SHP77 (cell line): ENCODE measurements at places on chromosomes 11 and 22.

- no peak for DNase-seq
Measured at GRCh38 chr11:2096919-2097301, 42.3 kb downstream of the IGF2 start.

- peak; percentile 60 for DNase-seq
Measured at GRCh38 chr22:24938741-24939341, 7.7 kb downstream of the LHFPL7 start.

- no peak for DNase-seq
Measured at GRCh38 chr11:58433638-58434203, 5.8 kb upstream of the OR5B2 start.

DNA sequence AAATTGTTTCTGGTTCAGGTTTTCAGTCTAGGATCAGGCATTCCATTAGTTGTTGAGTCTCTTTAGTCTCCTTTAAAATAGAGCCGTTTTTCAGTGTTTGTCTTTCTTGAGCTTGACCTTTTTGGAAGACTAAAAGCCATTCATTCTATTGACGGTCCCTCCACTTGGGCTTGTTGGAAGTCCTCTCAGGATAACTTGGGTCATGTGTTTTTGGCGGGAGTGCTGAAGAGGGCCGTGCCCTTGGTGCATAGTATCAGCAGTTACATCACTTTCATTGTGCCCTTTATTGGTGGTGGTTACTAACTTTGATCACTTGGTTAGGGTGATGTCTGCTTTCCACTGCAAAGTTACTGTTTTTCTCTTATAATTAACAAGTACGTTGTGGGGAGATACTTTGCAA is 20.8 kb downstream of the CECR2 start:
- no peak for DNase-seq

DNA sequence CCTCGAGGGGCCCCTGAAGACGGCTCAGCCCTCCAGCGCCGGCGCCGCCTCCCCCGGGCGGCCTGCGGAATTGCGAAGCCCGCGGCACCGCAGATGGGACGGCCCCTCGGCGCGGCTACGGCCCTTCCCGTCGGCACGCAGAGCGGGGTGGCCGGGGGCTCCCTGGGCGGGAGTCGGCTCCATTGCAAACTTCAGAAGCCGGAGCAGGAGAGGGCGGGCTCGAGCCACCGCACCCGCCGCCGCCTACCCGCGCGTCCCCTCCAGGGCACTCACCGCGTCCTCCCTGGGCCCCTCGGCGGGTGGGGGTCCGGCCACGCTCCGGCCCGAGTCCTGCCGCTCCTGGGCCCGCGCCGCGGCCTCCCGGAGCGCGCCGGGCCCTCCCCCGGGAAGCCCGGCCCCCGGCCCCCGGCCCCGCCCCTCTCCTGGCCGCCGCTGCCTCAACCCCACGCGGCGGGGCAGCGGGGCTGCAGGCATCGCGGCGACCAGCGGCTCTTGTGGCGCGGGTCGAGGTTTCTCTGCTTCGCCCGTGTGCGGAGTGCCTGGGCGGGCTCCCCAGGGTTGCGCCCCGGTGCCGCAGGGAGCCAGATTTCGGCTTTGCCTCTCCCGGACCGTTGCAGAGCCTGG is at the start of gene PACSIN3:
Gene PACSIN3 (minus strand): TSS at position 359 of the 624 bp plus-strand sequence. CDS start 3,707 bp downstream, outside the sequence.
- DNase-seq, result peak; percentile 32

DNA sequence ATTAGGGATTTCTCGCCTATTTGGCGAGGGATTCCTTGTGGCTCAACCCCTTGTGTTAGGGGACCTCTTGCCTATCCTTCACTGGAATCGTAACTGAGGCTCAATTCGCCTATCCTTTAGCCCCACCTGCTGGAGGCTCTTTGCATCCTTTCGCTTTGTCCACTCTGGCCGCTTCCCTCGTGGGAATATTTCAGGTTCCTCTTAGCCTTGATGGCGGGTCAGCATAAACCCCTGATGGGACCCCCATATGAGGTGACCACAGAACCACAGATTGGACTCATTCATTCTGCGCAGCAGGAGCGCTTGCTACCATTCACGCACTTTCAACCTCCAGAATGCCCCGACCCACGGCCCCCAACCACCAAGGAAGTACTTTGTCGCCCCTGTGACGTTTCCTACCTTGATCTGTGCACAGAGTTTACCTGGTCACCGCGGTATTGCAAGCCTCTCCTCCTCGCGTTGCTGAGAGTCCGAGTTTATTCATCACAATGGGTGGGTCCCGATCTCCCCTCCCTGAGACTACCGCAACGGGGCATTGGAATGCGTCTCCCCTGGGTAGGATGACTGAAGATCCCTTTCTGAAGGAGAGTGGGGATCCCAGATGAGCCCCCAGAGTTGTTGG is at the start of gene OR52N2:
Gene OR52N2 (plus strand): TSS at position 425 of the 622 bp plus-strand sequence. CDS start 11,412 bp downstream, outside the sequence.
- peak; percentile 7 for DNase-seq

DNA sequence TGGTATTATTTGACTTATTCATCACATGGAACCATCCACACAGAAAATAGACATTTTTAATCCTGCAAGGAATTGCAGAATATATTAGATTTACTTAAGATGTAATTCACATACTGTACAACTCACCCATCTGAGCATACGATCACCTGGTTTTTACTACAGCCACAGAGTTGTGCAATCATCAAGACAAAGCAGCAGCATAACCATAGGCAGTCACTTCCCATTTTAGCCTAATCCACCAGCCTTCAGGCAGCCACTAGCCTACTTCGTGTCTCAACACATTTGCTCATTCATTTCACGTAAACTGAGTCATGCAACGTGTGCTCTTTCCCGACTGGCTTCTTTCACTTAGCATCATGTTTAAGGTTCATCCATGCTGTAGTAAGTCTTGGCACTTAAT is 23.0 kb downstream of the PIWIL3 start:
- DNase-seq, result no peak

DNA sequence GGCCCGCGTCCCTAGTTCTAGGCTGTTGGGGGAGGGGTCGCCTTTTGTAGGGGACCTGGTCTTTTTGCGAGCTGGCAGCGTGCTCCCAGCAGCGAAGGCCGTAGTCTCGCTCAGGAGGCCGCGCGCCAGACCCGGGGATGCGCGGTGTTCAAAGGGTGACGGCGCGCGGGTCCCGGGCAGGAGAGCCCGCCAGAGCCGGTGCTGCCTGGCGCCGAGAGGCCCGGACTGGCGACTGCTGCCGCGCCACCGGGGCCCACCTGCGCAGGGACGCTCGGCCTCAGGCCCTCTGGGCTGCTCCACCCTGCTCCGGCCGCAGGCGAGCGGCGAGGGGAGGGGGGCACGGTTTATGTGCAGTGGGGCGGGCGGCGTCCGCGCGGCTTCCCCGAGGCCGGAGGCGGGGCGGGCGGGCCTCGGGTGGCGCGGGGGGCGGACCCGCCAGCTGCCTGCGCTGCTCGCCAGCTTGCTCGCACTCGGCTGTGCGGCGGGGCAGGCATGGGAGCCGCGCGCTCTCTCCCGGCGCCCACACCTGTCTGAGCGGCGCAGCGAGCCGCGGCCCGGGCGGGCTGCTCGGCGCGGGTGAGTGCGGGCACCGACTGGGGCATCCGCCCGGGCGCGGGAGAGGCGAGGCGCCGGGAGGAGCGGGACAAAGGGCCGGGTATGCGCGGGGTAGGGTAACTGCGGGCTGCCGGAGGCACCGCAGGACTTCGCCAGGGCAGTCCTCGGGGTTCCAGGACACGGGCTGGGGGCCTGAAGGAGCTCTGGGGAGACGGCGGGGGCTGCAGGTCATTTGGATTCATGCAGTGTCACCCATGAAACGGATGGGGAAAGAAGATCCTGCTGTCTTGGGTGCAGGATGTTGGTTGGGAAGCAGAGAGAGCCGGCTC is at the start of gene PRSS23:
Gene PRSS23 (plus strand): TSS at position 467 of the 884 bp plus-strand sequence. CDS start 7,102 bp downstream, outside the sequence.
- DNase-seq, result peak; percentile 22

DNA sequence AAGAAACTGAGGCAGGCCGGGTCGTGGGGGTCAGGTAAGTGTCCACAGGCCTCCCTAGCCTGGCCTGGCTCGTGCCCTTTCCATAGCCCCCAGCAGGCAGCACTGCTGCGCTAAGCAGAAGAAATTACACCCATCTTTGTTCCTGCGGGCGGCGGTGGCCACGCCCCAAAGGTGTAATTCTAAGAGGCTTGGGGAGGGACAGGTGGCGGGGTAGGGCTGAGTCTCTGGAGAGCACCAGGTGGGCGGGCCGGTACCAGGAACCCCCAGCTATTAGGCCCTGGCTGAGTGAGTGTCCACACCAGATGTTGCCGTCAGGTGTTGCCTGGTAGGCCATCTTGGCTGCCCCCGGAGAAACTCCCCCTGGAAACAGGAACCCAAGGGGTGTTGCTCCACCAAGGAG is 12.3 kb upstream of the ARAP1 start:
- DNase-seq, result no peak

GRCh38 chr22:19733755-19734154 is 10.4 kb downstream of the GP1BB start:
- no peak for DNase-seq

GRCh38 chr11:47376107-47376524 is 2.2 kb downstream of the SPI1 start:
- DNase-seq, result no peak

- DNase-seq, result no peak
Measured at GRCh38 chr11:118098996-118099837, 12.5 kb upstream of the SMIM35 start.

GRCh38 chr11:63553759-63554158 is 9.4 kb downstream of the PLAAT2 start:
- no peak for DNase-seq

DNA sequence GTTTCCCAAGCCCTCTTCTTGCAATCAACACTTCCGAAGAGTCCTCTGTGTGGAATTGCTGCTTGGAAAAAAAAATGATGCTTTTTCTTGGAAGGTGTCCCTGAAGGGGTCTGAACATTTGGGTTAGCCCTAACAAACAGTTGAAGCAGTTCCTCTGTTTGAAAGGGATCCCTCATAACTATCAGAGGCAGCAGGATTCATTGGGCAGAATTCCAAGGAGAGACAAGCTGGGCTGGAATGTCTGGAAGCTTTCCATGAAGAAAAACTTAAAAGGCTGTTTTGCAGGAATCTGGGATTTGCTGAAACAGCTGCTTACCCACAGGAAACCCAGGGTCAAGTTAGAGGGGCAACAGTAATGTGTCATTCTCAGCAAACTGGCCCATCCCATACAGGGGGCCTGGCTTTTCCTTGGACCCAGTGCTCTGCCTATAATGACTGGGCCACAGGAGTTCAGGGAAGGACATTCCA is 3.1 kb downstream of the CSNK2A3 start:
- DNase-seq, result no peak

DNA sequence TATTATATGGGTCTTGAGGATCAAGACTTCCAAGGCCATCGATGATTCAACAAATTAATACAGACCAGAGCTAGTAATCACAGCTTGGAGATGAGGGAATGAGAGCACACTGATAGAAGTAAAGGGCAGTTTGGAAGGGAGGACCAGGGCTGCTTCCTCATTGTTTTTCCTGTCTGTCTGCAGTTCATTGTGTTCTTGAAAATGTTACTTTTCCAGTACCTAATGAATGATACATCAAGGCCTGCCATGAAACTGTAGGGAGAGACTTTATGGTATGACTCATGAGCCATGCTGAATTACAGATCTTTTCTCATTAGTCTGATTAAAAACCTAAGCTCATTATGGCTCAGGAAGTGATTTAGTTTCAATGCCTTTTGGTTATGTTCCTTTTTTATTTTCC is 855.6 kb downstream of the KCNA4 start:
- DNase-seq, result no peak

GRCh38 chr22:38879108-38879729 is 7.2 kb upstream of the CBX6 start:
- DNase-seq, result no peak

DNA sequence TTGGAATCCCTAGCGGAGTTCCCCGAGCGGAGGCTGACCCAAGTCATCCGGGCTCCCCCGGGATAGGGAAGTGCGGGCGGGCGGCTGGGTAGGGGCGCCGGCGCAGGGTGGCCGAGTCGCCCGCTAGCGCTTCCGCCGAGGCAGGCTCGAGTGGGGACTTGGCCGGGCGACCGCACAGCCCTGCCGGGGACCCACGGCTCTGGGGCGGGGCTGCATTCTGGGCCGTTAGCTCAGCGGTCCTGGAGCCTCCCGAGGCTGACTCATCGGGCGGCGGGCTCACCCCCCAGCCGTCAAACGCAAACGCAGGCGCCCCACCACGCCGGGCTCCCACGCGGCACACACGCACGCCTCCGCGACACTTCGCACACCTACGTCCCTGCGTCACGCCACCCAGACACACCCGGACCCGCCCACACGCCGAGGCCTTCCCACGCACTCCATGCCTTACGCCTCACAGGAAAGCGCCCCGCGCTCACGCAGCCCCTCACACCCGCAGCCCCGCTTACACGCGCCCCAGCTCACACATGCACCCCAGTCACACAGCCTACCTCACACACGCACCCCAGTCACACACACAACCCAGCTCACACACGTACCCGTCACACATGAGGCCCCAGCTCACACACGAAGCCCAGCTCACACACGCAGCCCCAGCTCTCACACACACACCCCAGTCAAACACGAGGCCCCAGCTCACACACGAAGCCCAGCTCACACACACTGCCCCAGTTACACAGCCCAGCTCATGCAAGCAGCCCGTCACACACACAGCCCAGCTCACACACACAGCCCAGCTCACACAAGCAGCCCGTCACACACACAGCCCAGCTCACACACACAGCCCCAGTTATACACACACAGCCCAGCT is 1.2 kb downstream of the PHLDB1 start:
- no peak for DNase-seq

GRCh38 chr11:75583718-75584658 is 21.9 kb downstream of the SERPINH1 start:
- DNase-seq, result peak; percentile 45

- DNase-seq, result no peak
Measured at GRCh38 chr11:58513747-58514367, 6.0 kb upstream of the OR5B21 start.

- no peak for DNase-seq
Measured at GRCh38 chr11:20522536-20522935, 76.9 kb upstream of the SLC6A5 start.

GRCh38 chr11:9962722-9963121 is 298.8 kb downstream of the SWAP70 start:
- DNase-seq, result no peak

DNA sequence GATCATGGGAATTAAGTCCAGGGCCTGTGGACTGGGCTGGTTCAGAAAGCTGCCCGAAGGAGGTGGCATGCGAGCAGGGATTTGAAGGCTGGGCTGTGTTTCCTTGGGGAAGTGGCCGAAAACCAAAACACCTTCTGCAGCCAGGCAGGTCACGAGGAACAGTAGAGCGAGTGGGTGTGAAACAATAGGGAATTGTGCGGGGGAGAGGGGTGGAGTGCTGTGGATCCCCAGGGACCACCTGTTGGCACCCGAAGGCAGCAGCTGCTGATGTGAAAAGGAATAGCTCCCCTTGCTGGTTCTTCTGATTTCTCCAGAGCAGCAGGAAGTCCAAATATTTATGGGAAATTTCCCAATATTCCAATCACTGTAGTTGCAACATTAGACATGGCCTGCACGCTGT is 24.6 kb downstream of the TP53I11 start:
- DNase-seq, result no peak

- DNase-seq, result no peak
Measured at GRCh38 chr22:19849835-19850762, 4.6 kb downstream of the GNB1L start.

GRCh38 chr22:11253000-11253511 is 4274.9 kb upstream of the OR11H1 start:
- no peak for DNase-seq
